Psoas muscle (tissue), 8 donors: ENCODE measurements at places on chromosomes 2 and 18.

DNA sequence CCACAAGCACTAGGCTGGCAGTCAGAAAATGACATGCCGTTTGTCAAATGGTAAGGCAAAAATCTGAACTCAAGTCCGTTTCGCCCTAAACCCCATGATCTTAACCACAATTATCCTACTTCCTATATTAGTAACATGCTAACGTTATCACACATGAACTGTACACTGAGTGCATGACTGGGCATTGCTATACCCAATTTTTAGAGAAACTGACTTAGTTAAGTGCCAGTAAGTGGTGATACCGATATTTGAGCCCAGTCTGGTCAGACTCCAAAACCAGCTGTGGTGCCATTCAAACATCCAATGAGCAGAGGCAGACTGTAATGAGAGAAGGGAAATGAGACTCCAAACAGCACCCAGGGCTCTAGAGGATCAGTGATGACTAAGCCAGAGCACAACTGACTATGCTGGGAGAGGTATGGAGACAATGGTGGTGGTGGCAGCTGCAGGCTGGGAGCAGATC, 311.7 kb upstream of the PKDCC start:
- H3K4me3 ChIP-seq, result no peak overlapping the region
- H3K27me3 ChIP-seq, result no peaks in the 10 kb centered on the region
- H3K27ac ChIP-seq, result peak overlapping the region; percentile 46

- no peak overlapping the region for H3K27ac ChIP-seq
- no peaks in the 10 kb centered on the region for H3K4me1 ChIP-seq
- no peak for DNase-seq
These were observed 23.4 kb downstream of the NR4A2 start for GRCh38 chr2:156309167-156309566.

DNA sequence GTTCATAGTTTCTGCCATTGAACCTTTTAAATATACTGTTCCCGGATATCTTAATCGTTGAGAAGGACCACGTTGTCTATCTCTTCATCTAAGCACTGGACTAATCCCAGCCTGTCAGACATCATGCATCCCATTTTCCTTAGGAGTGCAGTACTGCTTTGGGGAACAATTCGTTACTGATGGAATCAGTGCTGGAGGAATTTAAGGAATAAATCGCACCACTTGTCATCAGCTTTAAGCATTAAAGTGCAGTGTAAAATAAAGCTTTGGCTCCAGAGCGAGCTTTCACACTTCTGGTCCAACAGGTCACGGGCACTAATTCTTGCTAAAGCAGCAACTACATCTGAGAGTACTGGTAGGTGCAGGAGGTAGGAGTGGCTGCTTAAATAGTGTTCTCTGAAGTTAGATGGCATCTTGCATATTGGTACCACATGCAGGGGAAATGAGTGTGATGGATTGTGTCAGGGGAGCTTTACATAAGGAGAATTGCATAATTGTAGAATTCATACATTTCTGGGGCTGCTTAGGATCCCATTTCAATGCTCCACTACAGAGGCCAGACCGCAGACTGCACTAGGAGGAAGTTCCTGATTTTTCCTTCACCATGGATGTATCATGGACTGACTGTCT, 105.7 kb upstream of the RASGRP3 start:
- H3K27ac ChIP-seq, result no peak overlapping the region
- no peak for DNase-seq
- H3K4me3 ChIP-seq, result no peak overlapping the region
- H3K4me1 ChIP-seq, result no peaks in the 10 kb centered on the region

GRCh38 chr2:112262876-112263275, 8.0 kb upstream of the ZC3H8 start:
- no peak overlapping the region for H3K4me3 ChIP-seq
- H3K4me1 ChIP-seq, result peaks cover 3% of the 10 kb centered on the region
- DNase-seq, result no peak
- no peaks in the 10 kb centered on the region for H3K27me3 ChIP-seq
